ENCODE measurements at places on chromosomes 5 and 9.

DNA sequence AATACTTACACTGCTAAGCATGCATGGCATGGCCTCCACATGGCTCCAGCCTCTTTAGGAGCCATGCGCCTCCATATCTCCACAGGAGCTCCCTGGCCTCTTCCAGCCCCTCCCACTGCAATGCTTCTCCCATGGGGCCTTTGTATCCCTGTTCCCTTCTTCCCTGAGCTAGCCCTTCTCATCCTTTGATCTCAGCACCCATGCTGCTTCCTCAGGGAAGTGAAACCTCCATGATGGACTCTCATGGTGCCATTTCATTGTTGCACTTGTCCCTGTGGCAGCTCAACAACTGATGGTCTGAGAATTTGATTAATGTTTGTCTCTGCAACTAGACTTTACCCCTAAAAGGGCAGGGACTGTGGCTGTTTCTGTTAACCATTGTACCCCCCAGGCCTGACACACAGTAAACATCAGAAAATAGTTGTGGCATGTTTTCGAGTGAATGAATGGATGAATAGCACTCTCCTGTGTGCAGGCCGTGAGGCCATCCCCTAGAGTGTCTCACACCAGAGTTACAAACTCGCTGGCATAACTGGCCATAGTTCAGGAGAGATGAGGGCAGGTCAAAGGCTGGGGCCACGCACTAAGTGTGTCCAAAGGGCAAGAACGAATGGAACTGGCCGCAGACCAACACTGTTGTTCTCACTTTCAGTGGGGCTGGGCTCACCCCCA, 6.6 kb downstream of the IDNK start:
- DNase-seq = no peak

DNA sequence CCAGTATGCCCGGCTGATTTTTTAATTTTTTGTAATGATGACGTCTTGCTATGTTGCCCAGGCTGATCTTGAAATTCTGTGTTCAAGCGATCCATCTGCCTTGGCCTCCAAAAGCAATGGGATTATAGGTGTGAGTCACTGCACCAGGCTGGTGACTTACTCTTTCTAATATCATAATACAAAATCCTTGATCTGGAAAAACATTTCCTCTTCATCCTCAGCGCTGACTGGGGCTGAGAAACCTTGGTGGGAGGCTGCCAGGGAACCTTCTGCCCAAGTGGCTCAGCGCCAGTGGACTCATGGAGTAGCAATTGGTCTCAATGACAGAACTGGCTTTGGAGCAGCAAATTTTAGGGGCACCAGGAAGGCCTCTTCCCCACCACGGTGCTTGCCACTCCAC, 17.5 kb upstream of the SEMA4D start:
- no peak for DNase-seq

DNA sequence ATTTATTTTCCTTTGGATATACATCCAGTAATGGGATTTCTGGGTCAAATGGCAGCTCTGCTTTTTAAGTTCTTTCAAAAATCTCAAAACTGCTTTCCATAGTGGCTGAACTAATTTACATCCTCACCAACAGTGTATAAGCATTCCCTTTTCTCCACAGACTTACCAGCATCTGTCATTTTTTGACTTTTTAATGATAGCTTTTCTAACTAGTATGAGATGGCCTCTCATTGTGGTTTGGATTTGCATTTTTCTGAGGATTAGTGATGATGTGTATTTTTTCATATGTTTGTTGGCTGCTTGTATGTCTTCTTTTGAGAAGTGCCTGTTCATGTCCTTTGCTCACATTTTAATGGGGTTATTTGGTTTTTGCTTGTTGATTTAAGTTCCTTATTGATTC, 90.0 kb upstream of the HMHB1 start:
- no peak for DNase-seq

GRCh38 chr5:140217299-140218026, 42.5 kb downstream of the CYSTM1 start:
- no peak for DNase-seq

DNA sequence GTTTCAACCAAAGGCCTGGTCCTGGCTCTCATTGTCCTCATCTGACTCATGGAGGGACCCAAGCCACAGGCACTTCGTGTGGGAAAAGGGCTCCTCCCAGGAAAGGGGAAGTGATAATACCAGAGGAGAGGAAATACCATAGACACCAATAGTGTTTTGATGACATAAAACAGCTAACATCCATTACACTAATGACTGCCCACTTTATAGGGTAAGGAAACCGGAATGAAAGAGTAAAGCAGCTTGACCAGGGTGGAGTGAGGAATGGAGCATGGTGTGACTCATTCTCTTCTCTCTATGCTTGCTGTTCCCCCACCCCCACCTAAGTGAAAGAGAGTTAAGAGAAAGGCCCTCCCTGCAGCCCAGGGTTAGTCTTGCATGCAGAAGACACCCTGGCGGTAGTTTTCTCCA, 67.4 kb upstream of the HRH2 start:
- no peak for DNase-seq

DNA sequence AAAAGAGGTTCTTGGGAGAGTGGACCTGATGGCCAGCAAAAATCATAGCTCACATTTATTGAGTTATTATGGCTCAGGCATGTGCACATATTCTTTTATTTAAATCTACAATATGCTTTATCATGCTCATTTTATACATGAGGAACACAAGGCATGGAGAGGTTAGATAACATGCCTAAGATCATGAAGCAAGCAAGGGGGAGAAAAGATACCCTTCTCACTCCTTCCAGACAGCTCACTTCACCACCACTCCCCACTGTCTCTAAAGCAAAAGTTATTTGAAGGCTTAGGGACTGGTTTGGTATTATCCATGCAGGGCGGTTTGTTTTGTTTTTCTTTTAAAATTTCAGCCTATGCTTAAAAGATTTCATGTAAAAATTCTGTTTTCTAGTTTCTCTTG, 59.0 kb upstream of the PDE8B start:
- no peak for DNase-seq

DNA sequence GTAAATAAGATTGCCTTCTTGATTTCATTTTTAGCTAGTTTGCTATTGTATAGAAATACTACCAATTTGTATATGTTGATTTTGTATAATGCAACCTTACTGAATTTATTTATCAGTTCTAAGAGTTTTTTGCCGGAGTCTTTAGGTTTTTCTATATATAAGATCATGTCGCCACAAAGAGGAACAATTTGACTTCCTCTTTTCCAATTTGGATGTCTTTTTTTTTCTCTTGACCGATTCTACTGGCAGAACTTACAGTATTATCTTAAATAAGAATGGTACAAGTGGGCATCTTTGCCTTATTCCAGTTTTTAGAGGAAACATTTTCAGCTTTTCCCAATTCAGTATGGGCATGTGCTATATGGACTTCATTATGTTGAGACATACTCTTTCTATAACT, 624.7 kb upstream of the ACO1 start:
- no peak for DNase-seq

DNA sequence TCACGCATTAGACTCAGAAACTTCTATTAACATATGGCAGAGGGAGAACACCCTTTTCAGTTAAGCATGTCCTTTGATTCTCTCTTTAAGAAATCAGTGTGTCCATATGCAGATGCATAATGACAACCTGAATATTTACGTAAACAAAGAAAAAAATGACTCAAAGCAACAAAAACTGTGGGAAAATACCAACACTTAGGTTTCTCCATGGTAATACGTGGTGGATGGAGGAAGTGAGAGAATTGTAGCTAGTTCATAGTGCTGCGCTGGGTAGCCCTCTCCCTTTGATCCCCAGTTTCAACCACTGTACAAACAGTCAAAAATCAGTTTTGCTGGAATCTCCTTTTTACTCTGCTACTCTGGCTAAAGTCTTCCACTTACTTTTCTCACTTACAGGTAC, 2.0 kb upstream of the MAP3K1 start:
- DNase-seq = no peak

GRCh38 chr9:129620669-129621295, at the start of gene C9orf50:
Gene C9orf50, minus strand, starts transcription at chr9:129621101. Its CDS starts 527 bp downstream, at chr9:129620574.
- no peak for DNase-seq

Measured in putamen (tissue), 1 donor.